ENCODE measurements at places on chromosomes 13 and 19.

DNA sequence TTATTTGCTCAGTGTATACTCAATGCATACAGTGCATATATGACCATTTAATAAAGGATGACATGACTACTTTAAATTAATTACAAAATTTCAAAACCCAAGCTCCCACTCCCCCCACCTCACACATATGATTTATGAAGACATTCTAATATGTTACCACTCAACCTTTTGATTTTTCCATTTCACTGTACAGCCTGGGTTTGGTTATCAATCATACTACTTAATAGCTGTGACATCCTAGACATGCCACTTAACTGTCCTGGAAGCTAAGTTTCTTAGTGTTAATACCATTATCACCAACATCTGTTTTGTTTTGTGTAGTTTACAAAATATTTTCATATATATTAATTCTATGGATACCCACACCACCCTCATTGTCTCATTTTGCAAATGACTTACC is 42.2 kb downstream of the UBL3 start:
- no peak for DNase-seq

DNA sequence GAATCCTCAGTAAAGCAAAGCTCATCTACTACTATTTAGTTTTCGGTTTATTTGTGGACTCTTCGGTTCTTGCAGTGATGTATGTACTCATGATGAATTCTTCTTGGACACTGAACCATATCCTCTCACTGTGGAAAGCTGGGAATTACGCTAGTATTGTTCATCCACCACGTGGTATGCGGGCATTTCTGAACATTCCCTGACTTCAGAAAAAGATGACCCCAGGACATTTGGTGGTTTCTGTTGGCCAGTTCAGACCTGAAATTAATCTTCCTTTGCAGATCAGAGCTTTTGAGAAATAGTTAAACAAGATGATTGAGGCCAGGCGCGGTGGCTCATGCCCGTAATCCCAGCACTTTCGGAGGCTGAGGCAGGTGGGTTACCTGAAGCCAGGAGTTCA is 25.3 kb upstream of the FBN3 start:
- DNase-seq = no peak

DNA sequence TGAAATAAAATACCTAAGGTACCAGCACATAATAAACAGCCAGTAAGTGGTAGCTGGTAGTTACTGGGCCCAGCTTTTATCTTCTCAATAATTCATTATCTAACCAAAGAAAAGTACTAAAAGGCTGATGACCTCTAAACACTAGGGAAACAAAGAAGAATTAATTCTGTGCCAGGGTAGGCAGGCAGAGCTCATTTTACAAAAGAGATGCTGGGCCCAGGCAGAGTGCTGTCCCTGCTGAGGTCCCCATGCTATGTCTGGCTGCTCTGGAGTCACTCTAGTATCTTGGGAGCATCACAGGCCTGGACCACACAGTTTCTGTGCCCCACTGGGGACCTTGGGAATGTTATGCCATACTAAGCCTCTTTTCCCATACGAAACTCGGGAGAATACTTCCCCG is 18.2 kb downstream of the ZNF507 start:
- no peak for DNase-seq

- DNase-seq = no peak
Observed at GRCh38 chr19:8526345-8527091, 12.6 kb upstream of the ZNF414 start.

DNA sequence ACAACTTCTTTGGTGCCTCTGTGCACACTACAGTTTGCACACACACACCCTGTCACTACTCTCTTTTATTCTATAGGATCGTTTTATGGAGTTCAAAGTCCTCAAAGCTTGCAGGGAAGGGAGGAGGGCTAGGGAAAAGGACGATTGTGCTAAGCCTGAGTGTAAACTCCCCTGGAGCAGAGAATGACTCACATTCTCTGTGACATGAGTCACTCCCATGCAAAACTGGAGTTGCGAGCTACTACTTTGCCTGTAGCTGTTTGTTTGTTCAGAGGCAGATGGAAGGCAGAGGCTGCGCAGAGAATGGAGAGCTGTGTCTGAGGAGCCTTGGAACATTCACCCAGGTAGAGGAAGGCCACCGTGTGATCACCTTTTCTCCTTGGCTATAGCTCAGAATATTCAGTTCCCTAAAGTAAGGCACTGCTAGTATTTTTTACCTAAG is 80.5 kb upstream of the MBNL2 start:
- peak; percentile 82 for DNase-seq

- no peak for DNase-seq
Observed at GRCh38 chr13:27079421-27079958, 92.1 kb downstream of the USP12 start.

DNA sequence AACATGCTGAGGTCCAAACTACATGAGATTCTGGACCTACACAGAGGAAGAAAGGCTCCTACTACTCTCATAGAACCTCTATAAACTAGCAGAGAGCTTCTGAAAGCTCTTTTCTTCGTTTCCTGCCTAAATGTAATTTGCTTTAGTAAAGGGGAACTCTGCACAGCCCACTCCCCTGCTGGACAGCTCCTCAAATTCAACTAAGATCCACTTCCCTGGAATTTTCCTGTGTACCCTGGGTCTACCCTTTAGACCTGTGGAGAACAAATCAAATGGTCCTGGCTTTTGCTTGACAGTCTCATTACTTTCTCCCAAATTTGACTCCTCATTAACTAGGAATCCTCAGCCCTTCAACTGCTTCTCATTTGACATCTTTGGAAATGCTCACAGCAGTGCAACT is 3.5 kb upstream of the DCLK1 start:
- DNase-seq = no peak
